ENCODE measurements at places on chromosomes 11 and 22.
A peak's percentile ranks its signal among the peaks of the same experiment; 100 is the strongest.

DNA sequence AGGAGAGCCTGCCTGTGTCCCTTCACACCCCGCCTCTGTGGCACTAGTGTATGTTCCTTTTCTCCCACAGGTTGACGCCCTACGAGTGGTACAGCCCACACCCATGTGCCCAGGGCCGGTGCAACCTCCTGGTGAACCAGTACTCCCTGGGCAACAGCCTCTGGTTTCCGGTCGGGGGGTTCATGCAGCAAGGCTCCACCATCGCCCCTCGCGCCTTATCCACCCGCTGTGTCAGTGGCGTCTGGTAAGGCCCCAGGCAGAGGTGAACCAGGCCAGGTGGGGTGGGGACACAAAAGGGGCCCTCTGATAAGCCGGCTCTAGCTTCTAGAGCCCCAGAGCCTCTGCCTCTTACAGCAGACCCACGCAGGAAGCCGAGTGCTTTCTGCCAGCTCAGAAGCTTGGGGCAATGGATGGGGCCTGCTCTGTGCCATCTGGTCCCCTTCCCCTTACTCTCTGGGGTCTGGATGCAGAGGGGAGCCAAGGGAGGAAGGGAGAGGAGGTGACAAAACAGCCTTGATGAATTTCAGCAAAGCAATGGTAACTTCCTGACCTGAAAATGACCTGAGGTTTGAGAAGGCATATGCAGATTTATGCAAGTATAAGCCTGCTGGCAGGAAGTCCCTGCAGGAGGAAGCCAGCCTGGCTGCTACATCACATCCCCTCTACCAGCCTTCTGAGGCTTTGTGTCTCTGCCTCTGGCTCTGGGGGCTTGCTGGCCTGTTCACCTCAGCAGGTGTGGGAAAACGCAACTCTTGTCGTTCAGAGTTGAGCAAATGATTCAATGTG, 67.0 kb upstream of the TBCEL start:
- DNase-seq = no peak

DNA sequence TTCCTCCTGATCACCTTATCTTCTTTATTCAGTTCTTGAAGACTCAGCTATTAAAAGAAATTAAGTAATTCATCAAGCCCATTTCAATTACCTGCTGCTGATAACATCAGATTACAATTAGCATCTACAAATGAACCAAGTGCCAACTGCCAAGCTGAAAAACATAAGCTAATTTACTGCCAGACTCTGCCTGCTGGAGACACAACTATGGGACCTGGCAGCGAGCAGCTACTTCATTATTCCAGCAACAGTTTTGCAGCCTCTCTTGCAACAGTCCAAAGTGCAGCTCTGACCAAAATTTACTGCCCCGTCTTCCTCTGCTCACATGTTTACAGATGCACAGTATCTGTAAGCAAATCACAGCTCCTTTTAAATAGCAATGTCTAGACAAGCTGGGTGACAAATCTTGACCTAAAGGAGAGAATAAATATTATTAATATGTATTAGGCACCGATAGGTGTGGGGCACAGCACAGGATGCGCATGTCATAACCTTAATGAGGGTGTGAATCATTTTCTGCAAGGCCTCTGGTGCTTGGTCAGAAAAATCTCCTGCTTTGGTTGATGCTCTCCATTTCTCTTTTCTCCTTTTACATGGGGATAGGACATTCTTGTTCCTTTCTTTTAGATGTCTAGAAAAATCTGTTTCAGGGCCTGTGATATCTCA, 232.2 kb upstream of the PITPNB start:
- DNase-seq = no peak

GRCh38 chr22:50085211-50085972, at the start of gene MLC1:
TSS of gene MLC1 (minus strand) at chr22:50085426. CDS start at chr22:50084902, 524 bp downstream.
- DNase-seq = no peak

DNA sequence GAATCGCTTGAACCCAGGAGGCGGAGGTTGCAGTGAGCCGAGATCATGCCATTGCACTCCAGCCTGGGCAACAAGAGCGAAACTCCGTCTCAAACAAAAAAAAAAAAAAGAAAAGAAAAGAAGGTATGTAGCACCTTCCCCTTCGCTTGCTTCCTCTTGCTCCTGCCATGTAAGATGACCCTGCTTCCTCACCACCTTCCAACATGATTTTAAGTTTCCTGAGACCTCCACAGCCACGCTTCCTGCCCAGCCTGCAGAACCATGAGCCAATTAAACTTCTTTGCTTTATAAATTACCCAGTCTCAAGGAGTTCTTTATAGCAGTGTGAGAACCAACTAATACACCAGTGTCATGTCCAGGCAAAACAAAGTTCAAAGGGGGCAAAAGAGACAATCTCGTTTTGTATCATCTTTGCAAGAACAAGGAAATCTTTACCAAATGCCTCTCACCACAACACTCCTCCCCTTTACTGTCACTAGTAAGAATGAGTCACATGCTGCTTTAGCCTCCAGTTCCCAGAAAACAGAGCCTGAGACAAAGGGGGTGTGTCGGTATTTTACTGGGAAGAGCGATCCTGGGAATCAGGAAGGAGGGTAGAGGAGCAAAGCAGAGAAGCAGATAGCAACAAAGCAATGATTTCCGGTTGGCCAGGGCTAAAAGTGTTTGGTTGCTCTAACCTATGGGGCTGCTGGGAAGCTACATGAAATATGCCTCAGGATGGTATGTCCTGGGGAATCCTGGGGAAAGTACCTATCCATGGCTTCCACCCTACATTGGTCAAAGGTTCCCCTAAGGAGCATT, 10.5 kb upstream of the MCHR1 start:
- no peak for DNase-seq

GRCh38 chr11:2208691-2209369, 37.2 kb upstream of the TH start:
- DNase-seq = no peak

DNA sequence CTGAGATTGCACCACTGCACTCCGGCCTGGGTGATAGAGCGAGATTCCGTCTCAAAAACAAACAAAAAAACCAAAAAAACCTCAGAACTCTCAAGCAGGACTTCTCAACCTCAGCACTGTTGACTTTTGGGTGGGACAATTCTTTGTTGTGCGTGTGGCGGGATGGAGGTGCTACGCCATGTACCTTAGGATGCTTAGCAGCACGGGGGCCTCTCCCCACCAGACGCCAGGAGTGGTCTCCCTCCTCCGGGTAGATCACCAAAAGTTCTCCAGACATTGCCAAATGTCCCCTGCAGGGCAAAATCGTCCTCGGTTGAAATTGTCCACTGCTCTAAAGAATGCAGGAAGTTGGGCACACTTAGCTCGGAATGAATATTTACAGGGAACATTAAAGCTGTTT, 26.9 kb upstream of the ATXN10 start:
- no peak for DNase-seq

DNA sequence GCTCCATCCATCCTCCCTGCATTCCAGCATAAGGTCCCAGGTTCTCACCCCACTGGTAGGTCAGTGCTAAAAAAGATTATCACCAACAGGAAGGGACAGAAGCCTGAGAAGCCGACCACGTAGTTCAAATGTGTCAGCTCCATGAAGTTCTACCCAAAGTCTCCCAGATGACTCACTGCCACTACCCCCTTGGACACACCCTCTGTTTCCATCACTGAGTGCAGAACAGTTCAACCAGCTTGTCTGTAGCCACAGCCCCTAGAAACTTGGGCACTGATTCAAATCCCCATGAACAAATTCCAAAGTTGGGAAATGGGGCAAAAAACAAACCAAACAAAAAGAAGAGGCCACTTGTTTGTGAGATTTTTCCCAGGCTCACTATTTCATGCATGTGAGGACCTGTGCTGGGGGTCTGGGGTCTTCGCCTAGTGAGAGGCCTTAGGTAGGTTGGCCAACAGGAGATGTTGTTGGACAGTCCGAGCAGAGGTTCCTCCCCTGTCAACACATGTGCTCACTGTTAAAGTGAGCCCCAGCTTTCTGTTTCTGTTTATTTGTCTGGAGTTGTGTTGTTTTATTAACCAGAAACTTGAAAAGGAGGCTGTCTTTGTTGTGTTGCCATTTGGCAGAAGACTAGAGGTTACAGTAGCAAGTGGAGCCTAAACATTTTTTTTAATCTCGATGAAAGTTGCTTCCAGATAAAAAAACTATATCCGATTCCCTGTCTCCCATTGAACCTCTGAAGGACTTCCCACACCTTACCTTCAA, 24.2 kb upstream of the FLI1 start:
- no peak for DNase-seq

DNA sequence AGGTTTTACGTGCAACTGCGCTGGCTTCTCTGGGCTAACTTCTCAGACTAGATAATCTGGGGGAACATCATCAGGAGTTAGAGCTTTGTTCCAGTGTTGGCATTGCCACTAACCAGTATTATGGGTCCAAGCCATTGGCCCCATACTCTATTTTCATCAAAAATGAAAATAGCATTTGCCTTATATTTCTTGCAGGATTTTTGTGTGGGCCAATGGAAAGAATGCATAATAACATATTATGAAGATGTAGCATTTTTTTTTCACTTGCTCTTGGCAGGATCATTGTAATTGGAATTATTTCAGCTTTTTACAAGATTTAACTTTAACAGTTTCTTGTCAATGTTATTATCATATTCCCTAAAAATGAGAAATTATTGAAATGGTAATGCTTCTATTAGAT, 16.1 kb downstream of the ARHGAP42 start:
- DNase-seq = no peak

GRCh38 chr11:75467311-75467710, 34.3 kb upstream of the KLHL35 start:
- no peak for DNase-seq

- no peak for DNase-seq
These were observed 119.6 kb downstream of the TENM4 start for GRCh38 chr11:79321263-79321662.

GRCh38 chr11:77789061-77789730, 31.3 kb downstream of the RSF1 start:
- no peak for DNase-seq

- peak; percentile 14 for DNase-seq
These were observed 2.9 kb upstream of the ADAMTS8 start for GRCh38 chr11:130431331-130431773.

GRCh38 chr11:28040384-28040783, 67.6 kb downstream of the KIF18A start:
- DNase-seq = no peak

DNA sequence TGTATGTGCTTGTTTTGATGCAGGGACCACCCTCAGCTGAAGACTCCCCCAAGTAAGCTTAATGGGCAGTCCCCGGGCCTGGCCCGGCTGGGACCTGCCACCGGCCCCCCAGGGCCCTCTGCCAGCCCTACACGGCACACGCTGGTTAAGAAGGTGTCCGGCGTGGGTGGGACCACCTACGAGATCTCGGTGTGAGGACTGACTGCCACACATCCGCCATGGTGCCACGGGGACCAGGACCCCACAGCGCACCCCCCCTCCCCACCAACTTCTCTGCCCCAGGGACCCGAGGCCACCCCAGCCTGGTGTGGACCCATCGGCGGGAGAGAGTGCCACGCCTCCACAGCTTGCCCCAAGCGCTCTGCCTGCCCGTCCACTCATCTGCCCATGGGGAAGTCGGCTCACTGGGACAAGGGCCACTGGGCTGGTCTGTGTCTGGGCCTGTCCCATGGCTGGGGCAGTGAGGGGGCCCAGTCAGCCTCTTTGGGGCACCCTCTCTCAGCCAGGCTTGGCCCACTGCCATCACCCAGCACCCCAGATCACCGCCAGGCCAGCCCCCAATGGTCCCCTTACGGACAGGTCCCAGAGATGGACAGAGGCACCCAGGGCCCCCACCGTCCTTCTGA, 5.5 kb downstream of the CCDC188 start:
- DNase-seq = no peak

DNA sequence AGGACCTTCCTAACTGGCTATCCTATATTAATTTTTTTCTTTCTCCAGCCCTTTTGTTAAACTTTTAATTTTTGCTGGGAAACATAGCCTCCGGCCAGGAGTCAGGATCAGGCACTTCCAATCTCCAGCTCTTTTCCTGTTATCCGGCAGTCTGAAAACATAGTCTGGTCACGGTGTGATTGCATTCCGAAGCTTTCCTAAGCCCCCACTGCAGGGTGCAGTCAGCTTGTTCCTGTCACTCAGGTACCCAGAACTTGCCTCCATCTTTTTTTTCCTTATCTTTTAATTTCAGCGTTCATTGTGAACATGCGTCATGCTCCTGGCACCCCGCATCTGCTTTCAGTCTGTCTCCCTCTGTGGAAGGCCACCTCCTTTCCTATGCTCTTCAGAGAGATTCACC, 59.4 kb downstream of the GRK3 start:
- DNase-seq = no peak

DNA sequence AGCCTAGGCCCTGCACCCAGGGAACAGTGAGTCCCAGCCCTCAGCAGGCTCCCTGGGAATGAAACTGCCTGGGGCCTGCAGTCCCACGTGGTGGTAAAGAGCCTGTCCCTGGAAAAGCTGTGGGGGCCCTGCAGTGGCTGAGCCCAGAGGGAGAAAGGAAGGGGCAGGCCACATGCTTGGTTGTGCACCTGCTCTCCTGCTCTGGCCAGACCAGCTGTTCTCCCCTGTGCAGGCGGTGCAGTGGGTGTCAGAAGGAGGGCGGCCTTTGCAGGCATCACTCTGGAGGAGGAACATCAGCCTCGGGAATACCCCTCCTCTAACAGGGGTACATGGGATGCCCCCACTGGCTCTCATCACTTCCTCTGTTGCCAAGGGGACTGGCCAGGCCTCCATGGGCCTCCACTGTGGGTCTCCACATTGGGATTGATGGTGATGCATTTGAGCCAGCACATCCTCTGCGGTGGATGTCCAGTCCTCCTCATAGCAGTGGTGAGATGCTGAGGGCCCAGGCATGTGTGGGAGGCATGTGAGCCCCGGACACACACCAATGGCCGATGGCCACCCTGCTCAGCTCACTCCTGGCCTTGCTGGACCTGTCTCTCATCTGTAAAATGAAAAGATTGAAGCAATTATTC, 690.4 kb downstream of the BRD1 start:
- DNase-seq = no peak

DNA sequence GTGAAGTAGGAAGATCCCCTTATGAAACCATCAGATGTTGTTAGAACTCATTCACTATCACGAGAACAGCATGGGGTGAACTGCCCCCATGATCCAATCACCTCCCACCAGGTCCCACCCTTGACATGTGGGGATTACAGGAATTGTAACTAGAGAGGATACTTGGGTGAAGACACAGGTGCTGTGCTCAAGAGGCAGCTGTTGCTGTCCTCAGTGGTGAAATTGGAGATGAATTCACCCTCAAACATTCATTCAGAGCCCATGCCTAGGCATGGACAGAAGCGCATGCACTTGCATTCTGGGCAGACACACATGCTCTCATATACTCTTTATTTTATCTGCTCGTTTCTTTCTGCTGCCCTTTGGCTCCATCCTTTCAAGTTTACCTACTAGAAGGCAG, 385.0 kb downstream of the INSC start:
- DNase-seq = no peak

GRCh38 chr11:62238151-62238550, 3.9 kb upstream of the SCGB1D2 start:
- no peak for DNase-seq

- peak; percentile 8 for DNase-seq
These were observed at the start of gene P4HA3 for GRCh38 chr11:74311352-74311926. TSS of gene P4HA3 (minus strand) at chr11:74311640. CDS start at chr11:74311611, 29 bp downstream.

DNA sequence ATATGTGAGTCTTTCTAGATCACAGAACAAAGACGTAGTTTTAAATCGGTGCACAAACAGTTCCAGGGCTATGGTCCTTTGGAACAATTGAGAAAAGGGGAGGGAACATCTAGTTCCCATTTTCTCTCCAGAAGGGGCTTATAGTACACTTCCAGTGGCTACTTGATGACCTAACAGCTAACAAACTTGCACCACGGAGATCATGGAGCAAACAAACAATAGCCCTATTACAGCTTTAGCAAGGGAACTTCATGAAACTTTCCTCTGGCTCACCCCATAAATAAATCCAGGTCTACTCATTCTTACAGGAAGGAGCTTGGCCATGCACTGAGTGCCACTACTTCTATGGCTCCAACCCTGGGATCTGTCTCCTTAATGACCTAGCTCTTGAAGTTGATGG, 8.3 kb upstream of the FOLR2 start:
- DNase-seq = no peak

All from activated CD4-positive, CD25-positive, alpha-beta regulatory T cell (primary cell).